ENCODE measurements at places on chromosomes 2 and 18.

DNA sequence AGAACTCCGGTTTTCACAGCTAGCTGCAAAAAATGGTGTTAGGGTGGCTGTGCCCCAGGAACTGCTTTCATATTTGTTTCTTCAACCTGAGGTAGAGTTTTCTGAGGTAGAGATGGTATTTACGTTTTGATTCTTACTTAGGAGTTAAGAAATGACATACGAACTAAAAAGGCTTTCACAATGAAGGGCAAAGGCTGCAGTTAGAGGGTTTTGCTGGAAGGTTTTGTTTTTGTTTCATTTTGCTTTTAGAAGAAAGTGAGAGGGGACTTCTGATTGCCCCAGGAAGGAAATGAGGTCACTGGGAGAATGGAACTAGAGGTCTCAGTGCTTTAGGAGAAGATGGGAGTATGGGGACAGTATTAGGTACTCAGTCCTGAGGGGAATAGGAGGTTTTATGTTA, 15.5 kb downstream of the CDCA7 start:
- no peak for DNase-seq

GRCh38 chr18:22524783-22525182, 107.1 kb upstream of the CTAGE1 start:
- DNase-seq, result no peak

DNA sequence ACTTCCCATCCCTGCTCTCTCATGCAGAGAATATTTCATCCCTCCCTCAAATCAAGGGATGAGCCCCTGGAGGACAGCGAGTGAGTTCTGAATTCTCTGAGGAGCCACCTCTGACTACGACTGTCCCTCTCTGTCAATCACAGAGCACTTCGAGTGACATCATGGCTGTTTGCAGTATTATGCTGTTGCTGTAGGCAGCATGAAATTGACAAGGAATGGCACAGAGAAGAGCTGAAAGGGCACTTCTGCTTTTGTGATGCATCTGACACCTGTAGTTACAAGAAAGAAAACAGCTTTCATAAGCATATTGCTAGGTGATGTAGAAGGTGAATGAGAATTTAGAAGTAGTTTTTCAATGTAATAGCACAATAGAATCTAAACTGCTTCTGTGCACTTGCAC, 166.9 kb downstream of the ARHGAP15 start:
- no peak for DNase-seq

DNA sequence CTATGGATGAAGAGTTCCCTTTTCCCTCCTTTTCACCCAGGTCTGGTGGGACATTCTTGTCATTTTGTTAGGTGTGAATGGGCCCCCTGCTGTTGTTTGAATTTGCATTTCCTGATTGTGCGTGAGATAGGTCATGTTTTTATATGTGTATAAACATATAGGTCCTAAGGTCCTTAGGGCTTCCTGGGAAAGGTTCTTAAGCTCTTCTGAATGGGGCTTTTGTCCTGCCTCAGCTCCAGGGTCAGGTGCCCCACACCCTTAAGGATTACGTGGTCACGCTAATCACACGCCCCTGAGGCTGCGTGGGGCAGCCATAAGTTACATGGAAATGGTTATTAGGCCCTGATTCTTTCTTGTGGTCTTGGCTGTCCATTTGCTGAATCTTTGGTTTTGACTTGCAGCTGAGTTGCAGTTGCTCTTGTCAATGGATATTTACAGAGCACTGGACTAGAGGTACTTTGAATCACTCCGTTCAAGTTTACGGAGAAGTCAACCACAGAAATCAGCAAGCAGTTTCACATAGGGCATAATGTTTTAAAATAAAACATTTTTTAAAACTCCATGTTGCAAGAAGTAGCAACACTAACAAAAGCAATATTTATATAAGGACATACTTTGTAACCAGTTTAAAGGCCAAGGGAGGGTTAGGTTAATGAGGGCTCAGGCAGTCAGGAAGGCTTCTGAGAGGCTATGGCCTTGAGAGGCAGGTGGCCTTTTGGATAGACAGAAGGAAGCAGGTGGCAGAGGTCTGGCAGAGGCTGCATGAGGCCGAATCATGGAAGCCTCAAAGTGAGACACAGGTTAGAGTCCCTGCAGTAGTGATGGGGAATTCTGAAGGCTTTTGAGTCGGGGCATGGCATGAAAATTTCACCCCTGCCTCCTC, 24.2 kb downstream of the LIPG start:
- DNase-seq, result no peak

DNA sequence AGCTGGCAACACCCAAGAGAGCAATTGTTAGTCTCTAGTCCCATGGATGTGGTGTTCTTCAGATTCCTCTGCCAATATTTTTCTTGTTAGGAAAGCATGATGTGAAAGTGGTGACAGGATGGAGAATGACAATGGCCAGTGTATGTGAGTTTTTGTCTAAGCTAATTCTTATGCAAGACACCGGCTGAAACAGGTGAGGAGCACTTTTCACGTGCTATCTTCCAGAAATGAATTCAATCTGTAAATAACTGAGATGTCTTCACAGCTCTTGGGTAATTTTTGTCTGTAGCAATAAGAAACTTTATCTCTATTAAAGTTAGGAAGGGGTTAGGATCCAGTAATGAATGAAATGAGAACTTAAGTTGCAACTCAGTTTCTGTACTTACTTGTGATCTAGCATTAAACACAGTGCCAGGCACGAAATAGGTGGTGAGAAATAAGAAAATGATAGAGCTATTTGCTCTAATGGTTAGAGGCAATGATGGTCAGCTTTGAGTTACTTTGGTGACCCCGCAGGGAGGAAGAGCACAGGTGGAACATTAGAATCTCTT, 676 bp upstream of the AGPS start:
- no peak for DNase-seq

DNA sequence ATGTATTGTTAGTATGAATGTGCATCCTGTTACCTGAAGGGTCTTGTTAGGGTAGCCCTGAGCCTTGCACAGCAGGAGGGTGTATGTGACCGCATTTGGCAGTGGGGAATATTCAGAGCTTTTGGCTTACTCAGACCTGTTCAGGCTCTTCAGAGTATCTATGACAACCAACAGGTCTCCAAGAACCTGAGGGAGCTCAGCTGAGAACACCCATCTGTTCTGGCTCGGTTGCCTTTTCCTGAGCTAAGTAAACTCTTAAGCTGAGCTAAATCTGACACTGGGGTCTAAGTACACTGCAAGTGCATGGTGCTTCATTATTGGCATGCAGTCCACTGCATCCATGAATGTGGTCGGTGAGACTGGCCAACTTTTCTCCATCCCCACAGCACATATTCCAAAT, 92.4 kb upstream of the CHST9 start:
- DNase-seq, result no peak

- no peak for DNase-seq
Observed at GRCh38 chr2:113164930-113165585, 8.7 kb upstream of the PSD4 start.

DNA sequence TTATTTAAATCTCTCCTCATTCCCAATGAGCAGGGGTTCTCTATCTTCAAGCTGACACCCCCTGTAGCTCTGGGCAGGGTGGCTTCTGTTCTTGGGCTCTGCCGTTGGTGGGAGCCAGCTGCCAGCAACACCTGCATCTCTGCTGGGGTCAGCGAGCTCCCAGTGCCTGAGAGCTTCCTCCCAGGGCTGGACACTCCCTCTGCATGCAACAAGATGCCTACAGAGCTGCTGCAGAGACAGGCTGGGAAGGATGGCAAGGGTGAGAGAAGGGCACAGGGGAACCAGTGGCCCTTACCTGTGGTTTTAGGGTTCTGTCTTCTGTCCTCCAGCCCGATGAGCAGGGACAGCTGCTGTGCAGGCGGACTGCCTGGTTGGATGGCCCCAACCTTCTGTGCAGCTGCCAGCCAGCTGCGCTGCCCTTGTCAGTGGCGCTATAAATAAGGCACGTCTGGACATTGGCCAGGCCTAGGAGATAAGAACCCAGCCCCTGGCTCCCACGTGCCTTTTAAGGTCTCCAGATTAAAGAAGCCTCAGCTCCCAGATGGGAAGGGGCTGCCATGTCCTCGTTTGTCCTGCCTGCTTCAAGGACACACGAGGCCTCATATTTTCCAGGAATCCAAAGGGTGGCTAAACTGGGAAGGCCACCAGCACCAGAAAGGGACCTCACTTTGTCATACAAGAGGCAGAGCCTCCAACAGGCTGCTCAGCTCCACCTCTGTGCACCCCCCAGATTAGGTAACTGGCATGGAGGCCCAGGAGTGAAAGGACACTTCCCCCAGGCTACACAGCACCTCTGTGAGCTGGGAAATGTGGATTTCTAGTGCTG, 39.5 kb upstream of the FHL2 start:
- no peak for DNase-seq

DNA sequence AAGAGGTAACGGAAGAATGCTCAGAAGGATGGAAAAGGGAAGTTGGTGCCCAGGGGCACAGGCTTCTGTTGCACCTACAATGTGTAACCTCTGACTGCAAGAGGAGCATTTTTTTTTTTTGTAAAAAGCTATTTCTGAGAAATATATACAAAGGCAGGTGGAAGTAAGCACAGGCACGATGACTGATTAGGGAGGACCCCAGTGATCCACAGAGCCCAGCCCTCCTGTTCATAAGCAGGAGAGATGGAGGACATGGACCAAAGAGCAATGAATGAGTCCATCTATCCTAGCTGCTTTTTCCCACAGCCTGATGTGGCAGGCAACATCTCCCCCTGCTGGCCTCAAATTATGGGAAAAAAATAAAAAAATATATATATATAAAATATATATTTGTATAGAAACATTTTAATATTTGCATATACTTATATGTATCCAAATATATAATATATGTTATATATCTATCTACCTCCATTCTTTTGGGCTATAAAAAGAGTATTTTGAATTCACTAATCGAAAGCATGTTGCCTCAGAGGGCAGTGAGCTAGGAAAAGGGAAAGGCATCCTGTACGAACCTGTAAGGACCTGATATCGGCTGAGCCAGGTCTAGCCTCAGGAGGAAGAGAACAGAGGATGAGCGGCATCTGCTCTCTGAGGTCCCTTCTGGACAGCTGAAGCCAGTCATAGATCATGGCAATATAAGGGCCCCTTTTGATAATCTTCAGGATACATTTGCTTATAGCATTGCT, 166.0 kb upstream of the STK17B start:
- no peak for DNase-seq

All from stimulated activated CD8-positive, alpha-beta memory T cell treated with anti-CD3 and anti-CD28 coated beads, Interleukin-15, amount 100 ng/mL, for 4 hours (primary cell).